Left ventricle myocardium inferior (tissue), 1 donor: ENCODE measurements at places on chromosomes 16 and 17. TPM values are rescaled to one million over a fixed set of nuclear protein-coding genes. Genes with fewer than 3 reads are reported as not detected.

The ADAMTS18 gene
- not detected for total RNA-seq

The ZNF18 gene
- total RNA-seq = 4.0 TPM

The PABPN1L gene
- total RNA-seq = not detected

The TP53TG3C gene
- 0.58 TPM for total RNA-seq

DNA sequence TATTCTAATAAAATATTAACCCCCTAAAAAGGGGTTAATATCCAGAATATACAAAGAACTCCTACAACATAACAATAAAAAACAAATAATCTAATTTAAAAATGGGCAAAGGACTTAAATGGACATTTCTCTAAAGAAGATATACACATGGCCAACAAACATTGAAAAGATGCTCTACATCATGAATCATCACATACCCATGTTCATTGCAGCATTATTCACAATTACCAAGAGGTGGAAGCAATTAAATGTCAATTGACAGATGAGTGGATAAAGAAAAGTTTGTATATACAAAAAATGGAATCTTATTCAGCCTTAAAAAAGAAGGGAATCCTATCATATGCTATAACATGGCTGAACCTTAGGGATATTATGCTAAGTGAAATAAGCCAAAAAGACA is 36.8 kb downstream of the CPD start:
- DNase-seq = no peak

- no peak for DNase-seq
Observed at GRCh38 chr16:59259950-59260319, 525.8 kb upstream of the GOT2 start.

DNA sequence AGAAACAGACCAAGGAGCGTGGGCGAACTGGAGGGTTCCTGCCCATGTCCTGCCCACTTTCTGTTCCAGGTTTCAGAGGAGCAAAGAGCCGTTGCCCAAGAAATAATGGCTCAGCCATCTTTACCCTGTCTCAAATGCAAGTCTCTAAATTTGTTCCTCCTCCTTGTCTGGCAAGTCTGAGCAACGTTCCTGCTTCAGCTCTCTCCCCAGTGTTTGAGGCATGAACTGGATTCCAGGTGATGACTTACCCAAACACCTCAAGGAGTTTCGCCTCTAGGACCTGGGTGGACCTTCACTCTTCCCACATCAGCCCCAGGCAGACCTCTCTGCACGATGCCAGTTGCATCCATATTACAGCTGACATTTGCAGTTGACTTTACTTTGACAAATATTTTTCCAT is 521.9 kb upstream of the HSBP1 start:
- no peak for DNase-seq

DNA sequence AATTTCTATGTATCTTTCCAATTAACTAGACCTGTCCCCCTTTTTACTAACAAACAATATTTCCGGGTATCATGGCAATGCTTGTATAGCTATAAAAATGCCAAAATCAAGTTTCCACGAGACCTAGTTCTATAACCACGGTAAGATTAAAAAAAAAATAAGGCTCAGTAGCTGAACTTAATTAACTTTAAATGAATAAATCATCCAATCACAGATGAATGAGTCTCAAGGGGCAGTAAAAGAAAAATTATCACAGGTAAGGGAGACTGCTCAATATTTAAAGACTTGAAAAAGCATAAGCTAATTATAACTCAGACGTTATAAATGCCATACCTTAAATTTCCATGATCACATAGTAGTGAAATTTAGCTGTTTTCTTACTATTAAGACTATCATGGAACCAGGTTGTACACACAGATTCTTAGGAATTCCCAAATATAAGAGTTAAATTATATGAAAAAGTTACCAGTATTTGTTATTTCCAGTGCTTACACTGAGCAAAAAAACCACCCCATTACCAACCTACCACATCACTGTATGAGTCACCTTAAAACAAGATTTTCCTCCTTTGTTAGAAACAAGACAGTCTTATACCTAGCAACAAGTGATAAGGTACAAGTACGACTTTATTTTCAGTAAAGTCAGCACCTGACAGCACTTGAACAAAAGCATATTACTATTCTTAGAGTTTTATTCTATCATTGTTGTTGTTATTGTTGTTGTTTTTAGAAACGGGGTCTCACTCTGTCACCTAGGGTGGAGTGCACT is 20.6 kb downstream of the SSH2 start:
- no peak for DNase-seq

GRCh38 chr16:3501783-3502400 is 1.1 kb downstream of the CLUAP1 start:
- no peak for DNase-seq

DNA sequence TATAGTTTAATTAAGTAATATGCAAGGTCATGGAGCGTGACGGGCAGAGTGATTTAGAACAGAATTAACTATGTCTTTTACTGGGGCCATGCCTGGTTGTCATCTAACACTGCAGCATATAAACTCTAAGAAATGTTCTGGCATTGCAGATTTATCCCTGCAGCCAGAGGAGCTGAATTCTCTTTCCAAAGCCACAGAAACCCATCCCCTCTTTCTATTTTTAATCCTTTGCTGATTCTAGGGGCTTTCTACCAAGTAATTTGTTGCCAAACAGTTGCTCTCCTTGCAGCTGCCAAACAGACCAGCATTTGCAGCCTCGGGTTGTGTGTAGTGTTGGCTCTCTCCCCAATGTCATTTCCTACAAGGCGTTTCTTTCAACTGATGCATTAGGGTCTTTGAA is 243.2 kb upstream of the MON1B start:
- DNase-seq = no peak

- DNase-seq = peak; percentile 34
Observed at GRCh38 chr17:49361129-49361901, 735 bp downstream of the ZNF652 start.

- peak; percentile 22 for DNase-seq
Observed at GRCh38 chr17:13086142-13086769, 68.4 kb upstream of the ELAC2 start.

- DNase-seq = no peak
Observed at GRCh38 chr17:68714676-68715075, 113.5 kb upstream of the FAM20A start.

GRCh38 chr16:67551091-67551490 is 11.2 kb upstream of the CTCF start:
- DNase-seq = no peak

GRCh38 chr16:87490096-87490798 is 2.6 kb downstream of the ZCCHC14 start:
- DNase-seq = no peak

GRCh38 chr16:11674818-11675560 is 6.7 kb downstream of the SNN start:
- DNase-seq = no peak

DNA sequence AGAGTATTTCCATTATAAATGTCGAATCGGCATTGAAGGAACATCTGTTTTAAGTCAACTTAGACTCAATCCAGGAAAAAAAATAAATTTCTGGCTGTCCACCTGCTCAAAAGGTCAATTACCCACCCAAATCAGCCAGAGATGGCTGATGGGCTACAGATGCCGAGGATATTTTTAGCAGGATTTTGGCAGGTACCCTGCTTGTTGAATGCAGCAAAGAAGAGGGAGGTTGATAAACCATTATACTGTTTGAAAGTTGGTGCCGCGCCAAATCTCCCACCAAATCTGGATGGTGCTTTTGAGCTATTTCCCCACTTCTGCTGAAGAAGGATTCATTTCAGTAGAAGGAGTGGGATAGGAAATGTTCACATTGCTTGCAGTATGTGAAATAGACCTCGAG is 537.7 kb downstream of the MAF start:
- DNase-seq = no peak

GRCh38 chr16:64153718-64154117 is 968.1 kb downstream of the CDH11 start:
- DNase-seq = no peak

- DNase-seq = peak; percentile 51
Observed at GRCh38 chr17:44220213-44221083, 973 bp upstream of the UBTF start.

DNA sequence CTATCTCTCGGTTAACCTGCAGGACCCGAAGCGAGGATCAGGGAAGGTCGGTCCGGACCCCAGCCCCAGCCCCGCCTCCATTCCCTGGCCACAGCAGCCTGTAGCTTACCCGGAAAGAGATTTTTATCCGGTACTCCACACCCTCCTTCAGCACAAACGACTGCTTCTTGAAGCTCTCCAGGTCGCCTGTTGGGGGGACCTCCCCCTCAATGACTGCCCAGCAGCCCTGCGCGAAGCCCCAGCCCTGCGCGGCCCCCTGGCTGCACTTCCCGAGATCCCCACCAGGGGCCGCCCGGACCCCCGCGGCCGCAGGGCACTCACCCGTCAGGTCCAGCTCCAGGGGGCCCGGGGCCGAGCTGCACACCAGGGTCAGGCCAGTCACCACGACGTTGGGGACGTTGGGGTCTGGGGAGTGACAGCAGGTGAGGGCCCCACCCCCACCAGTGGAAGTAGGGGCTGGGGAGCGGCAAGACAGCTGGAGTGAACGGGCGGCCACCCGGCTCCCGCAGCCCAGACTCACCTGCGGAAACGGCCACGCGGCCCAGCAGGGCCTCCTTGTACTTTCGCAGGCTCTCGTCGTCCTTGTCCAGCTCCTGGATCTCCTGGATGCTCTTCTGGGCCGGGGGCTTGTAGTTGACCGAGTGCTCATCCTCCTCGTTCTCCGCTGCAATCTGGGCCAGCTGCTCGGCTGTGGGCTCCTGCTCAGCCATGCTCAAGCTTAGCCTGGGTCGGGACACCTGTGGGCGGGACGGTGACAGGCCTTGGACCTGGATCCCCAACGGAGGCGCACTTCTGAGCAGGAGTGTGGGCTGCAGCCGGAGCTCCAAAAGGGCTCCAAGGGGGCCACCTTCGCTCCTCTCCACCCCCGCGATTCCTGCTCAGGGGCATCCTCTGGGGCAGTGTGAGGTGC is 1.7 kb downstream of the ARHGDIA start:
- DNase-seq = no peak

DNA sequence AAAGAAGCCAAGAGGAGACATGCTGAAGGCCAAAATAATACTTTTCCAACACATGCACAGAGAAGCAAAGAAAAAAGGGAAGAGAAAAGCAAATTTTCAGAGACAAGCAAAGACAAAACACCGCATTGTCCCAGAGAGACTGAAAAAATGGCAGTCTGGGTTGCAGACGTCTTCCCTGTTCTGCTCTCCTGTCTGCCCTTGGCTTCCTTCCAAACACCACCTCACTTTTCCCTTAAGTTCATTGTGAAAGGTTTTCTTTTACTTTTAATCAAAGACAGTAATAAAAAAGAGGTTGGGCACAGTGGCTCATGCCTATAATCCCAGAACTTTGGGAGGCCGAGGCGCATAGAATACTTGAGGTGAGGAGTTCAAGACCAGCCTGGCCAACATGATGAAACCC is 21.2 kb upstream of the VAT1L start:
- no peak for DNase-seq
